ENCODE measurements at places on chromosomes 5 and 9. TPM values are rescaled to one million over a fixed set of nuclear protein-coding genes. Genes with fewer than 3 reads are reported as not detected.

DNA sequence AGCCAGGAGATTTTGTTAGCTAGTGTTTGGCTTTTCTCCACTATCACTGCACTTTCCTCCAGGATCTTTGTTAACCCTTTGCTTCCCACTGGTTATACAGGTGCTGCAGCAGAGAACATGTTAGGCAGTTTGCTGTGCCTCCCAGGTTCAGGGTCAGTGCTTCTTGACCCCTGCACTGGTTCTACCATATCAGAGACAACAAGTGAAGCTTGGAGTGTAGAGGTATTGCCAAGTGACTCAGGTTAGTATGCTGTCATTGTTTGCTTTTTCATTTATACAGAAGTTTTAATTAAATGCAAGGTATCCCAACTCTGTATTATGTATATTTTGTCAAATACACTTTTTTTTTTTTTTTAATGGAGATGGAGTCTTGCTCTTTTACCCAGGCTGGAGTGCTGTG is 68.4 kb downstream of the GAPVD1 start:
- H3K27me3 ChIP-seq = no peaks in the 10 kb centered on the region
- no peaks in the 10 kb centered on the region for H3K4me1 ChIP-seq
- no peak overlapping the region for H3K4me3 ChIP-seq
- H3K36me3 ChIP-seq = peaks cover 36% of the 10 kb centered on the region
- no peak overlapping the region for H3K27ac ChIP-seq
- DNase-seq = no peak

The PCDHB10 gene
- polyA plus RNA-seq = 4.8 TPM

The ZNF879 gene
- 3.2 TPM for polyA plus RNA-seq

- no peak overlapping the region for H3K27ac ChIP-seq
- H3K27me3 ChIP-seq = no peaks in the 10 kb centered on the region
- H3K36me3 ChIP-seq = no peaks in the 10 kb centered on the region
Measured at GRCh38 chr5:64147849-64148441, 17.7 kb upstream of the RNF180 start.

The CARD6 gene
- polyA plus RNA-seq = 1.5 TPM

The NME5 gene
- polyA plus RNA-seq = 1.2 TPM

- DNase-seq = peak; percentile 68
- no peak overlapping the region for H3K4me3 ChIP-seq
- H3K36me3 ChIP-seq = no peaks in the 10 kb centered on the region
- H3K27me3 ChIP-seq = peaks cover 7% of the 10 kb centered on the region
- H3K27ac ChIP-seq = peak overlapping the region; percentile 72
Measured at GRCh38 chr5:135443161-135443960, 3.8 kb downstream of the DCANP1 start.

GRCh38 chr5:27502236-27502635 is 463.9 kb upstream of the CDH9 start:
- H3K27ac ChIP-seq = no peak overlapping the region
- no peaks in the 10 kb centered on the region for H3K4me1 ChIP-seq
- H3K36me3 ChIP-seq = no peaks in the 10 kb centered on the region
- no peaks in the 10 kb centered on the region for H3K27me3 ChIP-seq
- H3K4me3 ChIP-seq = no peak overlapping the region

DNA sequence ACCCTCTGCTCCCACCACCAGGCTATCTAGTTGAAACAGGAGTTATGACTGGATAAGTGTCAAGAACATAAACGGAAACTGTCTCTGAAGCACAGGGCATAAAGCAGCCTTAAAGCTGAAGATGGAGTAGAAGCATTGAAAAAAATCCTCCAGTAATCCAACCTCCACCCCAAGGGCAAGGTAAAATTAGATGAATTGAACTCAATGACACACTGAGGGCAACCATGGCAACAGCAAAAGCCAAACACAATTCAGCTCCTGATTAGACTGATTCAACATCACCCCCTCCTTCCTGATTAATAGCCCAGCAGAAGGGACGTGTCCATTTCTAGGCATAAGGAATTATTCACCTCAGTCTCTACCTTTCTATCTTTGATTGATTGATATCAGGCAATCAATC is 183.2 kb upstream of the MAP3K1 start:
- no peaks in the 10 kb centered on the region for H3K4me1 ChIP-seq
- no peaks in the 10 kb centered on the region for H3K27me3 ChIP-seq
- no peak overlapping the region for H3K27ac ChIP-seq

GRCh38 chr9:129547063-129547462 is 73.8 kb downstream of the C9orf50 start:
- H3K27ac ChIP-seq = no peak overlapping the region
- H3K4me3 ChIP-seq = no peak overlapping the region

The SMIM32 gene
- 0.15 TPM for polyA plus RNA-seq

The FOXD4L6 gene
- not detected for polyA plus RNA-seq

- no peak overlapping the region for H3K4me3 ChIP-seq
- no peak for DNase-seq
- no peaks in the 10 kb centered on the region for H3K27me3 ChIP-seq
- peak overlapping the region; percentile 51 for H3K27ac ChIP-seq
- H3K4me1 ChIP-seq = peaks cover 46% of the 10 kb centered on the region
- H3K36me3 ChIP-seq = no peaks in the 10 kb centered on the region
Measured at GRCh38 chr9:131728961-131729360, 10.9 kb downstream of the RAPGEF1 start.

- peak; percentile 96 for DNase-seq
- H3K36me3 ChIP-seq = no peaks in the 10 kb centered on the region
- no peaks in the 10 kb centered on the region for H3K27me3 ChIP-seq
- H3K27ac ChIP-seq = peak overlapping the region; percentile 76
Measured at GRCh38 chr5:98454904-98455303, 318.6 kb upstream of the RGMB start.

The MCTP1 gene
- 7.0 TPM for polyA plus RNA-seq

DNA sequence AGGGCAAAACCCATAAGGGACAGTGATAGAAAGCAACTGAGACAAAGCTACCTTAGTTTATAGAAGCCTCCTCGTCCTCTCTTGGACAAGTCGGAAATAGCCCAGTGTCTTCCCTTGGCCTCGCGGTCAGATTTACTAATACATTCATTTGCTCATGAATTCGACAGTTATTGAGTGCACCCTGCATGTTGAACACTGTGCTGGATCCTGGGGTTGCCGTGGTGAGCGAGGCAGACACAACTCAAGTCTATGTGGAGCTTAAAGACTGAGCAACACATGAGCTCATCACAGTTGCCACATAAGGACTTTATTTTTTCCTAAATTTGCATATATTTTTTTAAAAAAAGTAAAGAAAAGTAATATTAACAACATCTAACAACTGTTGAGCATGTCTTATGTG is 411.1 kb upstream of the ITGA1 start:
- no peaks in the 10 kb centered on the region for H3K4me1 ChIP-seq
- H3K4me3 ChIP-seq = no peak overlapping the region
- H3K27me3 ChIP-seq = no peaks in the 10 kb centered on the region
- DNase-seq = no peak

The DMRT2 gene
- 32.1 TPM for polyA plus RNA-seq

GRCh38 chr5:53303105-53303504 is 177.3 kb upstream of the FST start:
- no peak for DNase-seq
- H3K27me3 ChIP-seq = no peaks in the 10 kb centered on the region
- no peaks in the 10 kb centered on the region for H3K36me3 ChIP-seq
- H3K4me3 ChIP-seq = no peak overlapping the region
- H3K4me1 ChIP-seq = no peaks in the 10 kb centered on the region
- H3K27ac ChIP-seq = no peak overlapping the region

GRCh38 chr5:125081101-125081500 is 334.7 kb upstream of the ZNF608 start:
- DNase-seq = no peak
- no peak overlapping the region for H3K27ac ChIP-seq
- no peaks in the 10 kb centered on the region for H3K27me3 ChIP-seq
- H3K4me1 ChIP-seq = no peaks in the 10 kb centered on the region
- H3K4me3 ChIP-seq = no peak overlapping the region
- no peaks in the 10 kb centered on the region for H3K36me3 ChIP-seq

GRCh38 chr9:124079176-124079925 is 67.8 kb downstream of the LHX2 start:
- H3K4me1 ChIP-seq = peaks cover 21% of the 10 kb centered on the region
- H3K4me3 ChIP-seq = no peak overlapping the region
- peak overlapping the region; percentile 92 for H3K27ac ChIP-seq
- H3K27me3 ChIP-seq = no peaks in the 10 kb centered on the region
- H3K36me3 ChIP-seq = no peaks in the 10 kb centered on the region

DNA sequence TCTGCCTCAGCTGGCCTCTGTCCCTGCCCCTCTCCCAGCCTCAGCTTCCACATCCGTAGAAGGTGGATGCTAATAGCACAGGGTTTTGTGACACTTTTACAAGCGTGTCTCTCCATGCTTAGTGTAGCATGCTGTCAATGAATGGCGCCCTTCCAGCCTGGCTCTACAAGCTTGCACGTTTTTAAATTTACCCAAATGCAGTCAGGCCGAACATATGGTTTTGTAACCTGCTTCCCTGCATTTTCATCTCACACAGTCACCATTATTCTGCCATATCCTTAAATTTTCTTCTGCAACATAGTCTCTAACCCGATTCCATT is 28.8 kb downstream of the FAM163B start:
- no peak overlapping the region for H3K4me3 ChIP-seq
- peaks cover 15% of the 10 kb centered on the region for H3K4me1 ChIP-seq
- H3K36me3 ChIP-seq = no peaks in the 10 kb centered on the region
- peaks cover 53% of the 10 kb centered on the region for H3K27me3 ChIP-seq
- H3K27ac ChIP-seq = no peak overlapping the region

GRCh38 chr5:175162036-175162435 is 281.9 kb downstream of the DRD1 start:
- H3K27me3 ChIP-seq = peaks cover 3% of the 10 kb centered on the region
- H3K4me1 ChIP-seq = no peaks in the 10 kb centered on the region
- no peaks in the 10 kb centered on the region for H3K36me3 ChIP-seq
- no peak overlapping the region for H3K4me3 ChIP-seq
- peak; percentile 46 for DNase-seq

DNA sequence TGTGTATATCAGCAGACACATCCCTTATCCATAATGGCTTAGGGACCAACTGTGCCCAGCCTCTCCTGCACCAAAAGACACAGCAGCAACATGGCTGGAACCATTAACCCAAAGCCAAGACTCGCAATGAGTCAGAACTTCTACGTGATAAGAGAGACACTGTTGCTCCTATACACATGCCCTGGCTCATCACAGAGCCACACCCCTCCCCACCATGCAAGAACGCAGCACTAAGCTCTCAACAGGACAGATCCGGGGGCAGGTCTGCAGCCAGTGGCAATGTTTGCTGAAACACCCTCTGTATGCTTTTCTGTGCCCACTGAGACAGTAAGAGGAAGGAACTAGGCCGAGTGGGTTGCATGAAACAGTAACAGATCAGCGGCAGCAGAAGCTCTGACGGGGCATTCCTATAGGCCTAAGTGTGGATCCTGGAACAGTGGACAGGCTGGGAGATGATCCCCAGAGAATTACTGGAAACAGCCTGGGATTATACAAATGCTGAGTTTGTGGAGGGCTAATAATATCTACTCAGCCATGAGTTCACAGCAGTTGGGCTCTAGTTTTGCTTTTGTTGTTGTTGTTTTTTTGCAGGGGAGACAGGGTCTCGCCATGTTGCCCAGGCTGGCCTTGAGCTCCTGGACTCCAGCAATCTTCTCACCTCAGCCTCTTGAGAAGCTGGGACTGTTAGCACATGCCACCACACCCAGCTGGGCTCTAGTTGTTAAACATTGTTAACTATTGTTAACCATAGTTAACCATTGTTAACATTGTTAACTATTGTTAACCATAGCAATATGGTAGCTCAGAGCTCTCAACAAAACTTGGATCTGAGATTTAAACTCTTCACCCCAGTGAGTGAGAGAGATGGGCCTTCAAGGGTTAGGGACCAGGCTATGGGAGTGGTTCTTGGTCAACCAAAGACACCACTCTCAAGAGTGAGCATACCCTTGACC is 41.0 kb downstream of the B4GALT1 start:
- H3K27ac ChIP-seq = peak overlapping the region; percentile 69
- peaks cover 50% of the 10 kb centered on the region for H3K4me1 ChIP-seq
- H3K27me3 ChIP-seq = no peaks in the 10 kb centered on the region
- no peak for DNase-seq
- no peak overlapping the region for H3K4me3 ChIP-seq

The ARID3C gene
- polyA plus RNA-seq = not detected

The LEAP2 gene
- 1.5 TPM for polyA plus RNA-seq

GRCh38 chr9:120628207-120628924 is 48.4 kb upstream of the CDK5RAP2 start:
- H3K27me3 ChIP-seq = no peaks in the 10 kb centered on the region
- no peaks in the 10 kb centered on the region for H3K4me1 ChIP-seq
- no peak overlapping the region for H3K4me3 ChIP-seq
- DNase-seq = no peak

The ABLIM3 gene
- polyA plus RNA-seq = 126 TPM

The SMIM33 gene
- polyA plus RNA-seq = not detected

The SLC24A2 gene
- 0.72 TPM for polyA plus RNA-seq

GRCh38 chr5:39541920-39542319 is 117.1 kb upstream of the DAB2 start:
- H3K27ac ChIP-seq = no peak overlapping the region
- H3K27me3 ChIP-seq = no peaks in the 10 kb centered on the region
- H3K4me1 ChIP-seq = peaks cover 3% of the 10 kb centered on the region
- no peak for DNase-seq
- no peaks in the 10 kb centered on the region for H3K36me3 ChIP-seq

DNA sequence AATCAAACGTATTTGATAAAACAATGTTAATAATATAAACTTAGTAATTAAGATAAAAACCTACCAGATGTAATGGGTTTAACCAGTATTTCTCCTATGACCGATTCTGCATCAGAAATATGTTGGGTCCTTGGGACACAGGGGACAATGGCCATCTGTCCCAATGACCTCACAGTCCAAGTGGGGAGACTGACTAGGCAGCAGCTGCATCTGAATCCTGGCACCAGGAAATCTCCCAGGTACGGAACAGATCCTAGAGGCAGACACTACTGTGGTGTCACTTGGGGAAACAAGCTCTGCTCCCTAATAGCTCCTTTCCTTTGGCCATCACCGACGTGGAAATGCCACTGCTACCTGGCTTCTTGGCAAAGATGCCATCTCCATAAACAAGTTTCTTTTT is 81.8 kb upstream of the SARDH start:
- H3K4me3 ChIP-seq = no peak overlapping the region
- H3K27me3 ChIP-seq = no peaks in the 10 kb centered on the region
- no peak for DNase-seq
- H3K27ac ChIP-seq = no peak overlapping the region
- H3K36me3 ChIP-seq = peaks cover 16% of the 10 kb centered on the region

DNA sequence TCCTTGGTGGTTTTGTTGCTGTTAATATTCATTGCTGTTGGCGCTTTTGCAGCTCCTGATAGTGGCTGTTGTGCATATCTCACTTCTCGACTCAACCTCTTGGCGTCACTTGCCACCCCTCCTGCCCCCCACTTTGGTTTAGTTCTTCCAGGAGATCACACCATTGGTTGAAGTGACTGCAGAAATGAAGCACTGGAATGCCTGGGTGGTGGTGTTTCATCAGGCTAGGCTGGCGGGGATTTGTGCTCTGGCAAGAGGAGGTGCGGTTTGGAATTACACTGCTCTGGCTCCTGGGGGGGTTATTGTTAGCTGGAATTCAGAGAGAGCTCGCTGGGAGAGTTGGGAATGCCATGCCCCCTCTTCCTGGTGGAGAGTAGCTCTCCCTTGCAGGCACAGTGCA is 11.5 kb downstream of the PRRC2B start:
- H3K27me3 ChIP-seq = no peaks in the 10 kb centered on the region
- peak overlapping the region; percentile 64 for H3K27ac ChIP-seq
- DNase-seq = peak; percentile 56
- H3K36me3 ChIP-seq = no peaks in the 10 kb centered on the region

- H3K4me1 ChIP-seq = no peaks in the 10 kb centered on the region
- H3K4me3 ChIP-seq = no peak overlapping the region
- H3K27ac ChIP-seq = no peak overlapping the region
- H3K36me3 ChIP-seq = peaks cover 92% of the 10 kb centered on the region
Measured at GRCh38 chr5:150392680-150393079, 20.0 kb downstream of the CD74 start.

GRCh38 chr5:140443-140829 is 48.5 kb downstream of the PLEKHG4B start:
- no peaks in the 10 kb centered on the region for H3K36me3 ChIP-seq
- H3K4me1 ChIP-seq = no peaks in the 10 kb centered on the region
- H3K27me3 ChIP-seq = no peaks in the 10 kb centered on the region
- no peak overlapping the region for H3K4me3 ChIP-seq
- no peak overlapping the region for H3K27ac ChIP-seq
- DNase-seq = no peak

Measured in muscle of leg (tissue), 16 donors.